ENCODE measurements at places on chromosomes 2 and 18. TPM values are rescaled to one million over a fixed set of nuclear protein-coding genes. Genes with fewer than 3 reads are reported as not detected.

CHAC2 gene
- 1.6 TPM for total RNA-seq

ALKAL2 gene
- total RNA-seq = not detected

- DNase-seq = no peak
These were observed 8.5 kb downstream of the CEP76 start for GRCh38 chr18:12694032-12694431.

GRCh38 chr18:52945552-52945951 lies 605.6 kb downstream of the DCC start:
- no peak for DNase-seq

DNA sequence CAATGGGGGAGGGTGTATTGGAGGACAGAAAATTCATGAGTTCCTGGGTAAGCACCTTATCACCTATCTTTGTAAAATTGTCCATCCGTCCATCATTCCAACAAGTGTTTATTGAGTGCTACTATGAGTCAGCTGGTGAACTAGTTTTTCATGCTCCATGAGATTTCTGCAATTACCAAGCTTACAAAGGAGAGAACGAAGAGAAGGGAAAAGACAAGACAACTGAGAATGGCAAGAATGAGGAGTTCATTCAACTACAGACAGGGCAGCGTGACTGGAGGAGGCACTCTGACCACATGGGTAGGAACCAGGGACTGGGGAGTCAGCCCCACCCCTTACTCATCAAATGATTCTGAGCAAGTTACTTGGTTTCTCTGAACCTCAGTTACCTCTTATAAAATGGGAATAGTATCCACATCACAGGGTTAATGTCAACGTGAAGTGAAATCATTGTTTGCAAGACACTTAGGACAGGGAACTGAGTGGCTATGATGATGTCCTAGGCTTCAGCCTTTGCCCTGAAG lies 18.6 kb upstream of the TXNDC2 start:
- no peak for DNase-seq

All from CD4-positive, alpha-beta memory T cell (primary cell).